Activated B cell treated with CpG ODN at 0.5 μM for 24 hours (primary cell): ENCODE measurements at places on chromosomes 2 and 18. TPM values are rescaled to one million over a fixed set of nuclear protein-coding genes. Genes with fewer than 3 reads are reported as not detected.

DNA sequence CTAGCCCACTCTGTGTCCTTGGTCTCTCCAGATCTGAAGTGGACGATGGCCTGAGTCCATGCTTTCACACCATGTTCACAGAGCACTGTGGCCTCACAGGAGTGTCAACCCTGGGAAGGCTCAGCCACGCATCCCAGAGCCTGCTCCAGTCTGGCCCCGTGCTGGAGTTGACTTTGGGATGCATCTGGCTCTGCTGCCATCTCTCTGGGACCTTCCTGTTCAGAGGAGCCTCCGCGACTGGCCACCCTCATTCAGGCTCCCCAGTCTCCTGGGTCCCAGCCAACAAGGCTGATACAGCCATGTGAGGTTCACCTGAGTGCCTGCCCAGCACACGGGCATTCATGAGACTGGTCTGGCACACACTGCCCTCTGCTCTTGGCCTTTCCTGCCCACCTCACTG is 199.7 kb upstream of the RAB6C start:
- no peak for DNase-seq

DNA sequence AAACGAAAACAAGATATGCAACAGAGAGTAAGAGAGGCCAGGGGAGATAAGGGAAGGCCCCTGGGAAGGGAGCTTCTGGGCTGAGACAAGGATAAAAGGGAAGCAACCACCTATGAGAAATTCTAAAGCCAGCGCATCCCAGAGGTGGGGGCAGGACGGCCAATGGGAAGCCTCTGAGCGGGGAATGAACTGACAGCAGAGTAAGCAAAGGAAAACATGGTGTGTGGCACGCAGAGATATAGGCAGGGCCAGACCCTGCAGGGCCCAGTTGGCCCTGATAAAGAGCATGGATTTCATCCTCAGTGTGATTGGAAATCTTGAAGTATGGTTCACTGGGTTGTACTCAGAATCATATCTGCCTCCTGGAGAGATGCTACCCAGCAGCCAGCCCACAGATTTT is 78.7 kb downstream of the IRS1 start:
- DNase-seq, result no peak

DNA sequence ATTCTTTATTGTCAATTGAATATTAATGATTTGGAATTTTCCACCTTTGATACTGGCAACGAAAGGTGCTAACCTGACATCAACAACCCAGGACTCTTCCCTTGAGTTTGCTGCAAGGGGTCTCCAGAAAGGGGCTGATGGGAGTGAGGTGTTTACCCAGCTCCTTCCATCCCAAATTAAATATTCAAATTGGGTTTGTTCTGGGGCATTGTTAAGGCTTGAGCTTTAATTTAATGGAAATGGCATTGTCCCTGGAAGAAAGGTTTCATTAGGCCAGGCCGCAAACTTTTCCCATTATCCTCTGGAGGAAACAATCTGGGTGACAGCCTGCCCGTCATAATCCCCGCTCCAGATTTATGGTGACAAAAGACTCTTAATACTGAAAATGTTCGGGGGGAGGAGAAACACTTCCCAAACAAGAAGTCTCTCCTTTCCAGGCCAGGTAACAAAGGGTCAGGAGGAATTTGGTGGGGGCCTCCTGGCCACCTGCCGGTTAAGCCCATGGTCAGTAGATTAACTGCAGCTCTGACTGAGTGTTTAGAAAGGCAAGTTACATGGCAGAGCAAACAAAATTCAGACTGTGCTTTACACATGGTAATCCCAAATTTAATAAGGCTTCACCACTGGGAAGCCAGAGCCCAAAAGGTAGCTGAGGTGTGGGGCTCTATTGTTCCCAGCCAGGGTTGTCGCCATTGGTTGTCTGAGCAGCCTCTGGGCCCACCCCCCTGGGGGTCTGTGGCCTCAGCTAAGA is 151.4 kb upstream of the SIX3 start:
- no peak for DNase-seq

PJVK gene
- total RNA-seq, result 2.0 and 3.1 TPM in 2 replicates

DNA sequence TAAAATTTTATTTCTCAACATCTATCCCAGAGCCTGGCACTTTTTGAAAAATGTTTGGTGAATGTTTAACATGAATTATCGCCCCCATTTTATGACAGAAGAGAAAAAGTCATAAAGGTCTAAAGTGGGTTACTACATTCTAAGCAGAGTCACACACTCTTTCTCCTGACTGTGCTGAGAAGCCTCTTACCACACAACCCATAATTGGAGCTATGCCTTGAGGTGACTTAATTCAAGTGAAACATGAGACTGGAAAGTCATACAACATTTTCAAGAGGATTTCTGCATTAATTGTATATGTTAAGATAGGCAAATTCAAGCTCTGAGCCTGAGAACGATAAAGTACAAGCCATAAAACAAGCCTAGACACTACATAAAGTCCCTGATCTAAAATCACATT is 3.1 kb upstream of the DSEL start:
- DNase-seq, result no peak

GRCh38 chr18:32891130-32891529 is 118.3 kb upstream of the KLHL14 start:
- DNase-seq, result no peak

GRCh38 chr2:112151271-112151670 is 13.1 kb downstream of the FBLN7 start:
- DNase-seq, result no peak

SIX3 gene
- not detected in 2 replicates for total RNA-seq

GRCh38 chr2:144939590-144939989 is 419.7 kb upstream of the ZEB2 start:
- DNase-seq, result no peak
